Dermis blood vessel endothelial cell (primary cell): ENCODE measurements at places on chromosomes 3 and 15.

- peak; percentile 37 for DNase-seq
Observed at GRCh38 chr15:63231206-63231605, 41.8 kb downstream of the RAB8B start.

DNA sequence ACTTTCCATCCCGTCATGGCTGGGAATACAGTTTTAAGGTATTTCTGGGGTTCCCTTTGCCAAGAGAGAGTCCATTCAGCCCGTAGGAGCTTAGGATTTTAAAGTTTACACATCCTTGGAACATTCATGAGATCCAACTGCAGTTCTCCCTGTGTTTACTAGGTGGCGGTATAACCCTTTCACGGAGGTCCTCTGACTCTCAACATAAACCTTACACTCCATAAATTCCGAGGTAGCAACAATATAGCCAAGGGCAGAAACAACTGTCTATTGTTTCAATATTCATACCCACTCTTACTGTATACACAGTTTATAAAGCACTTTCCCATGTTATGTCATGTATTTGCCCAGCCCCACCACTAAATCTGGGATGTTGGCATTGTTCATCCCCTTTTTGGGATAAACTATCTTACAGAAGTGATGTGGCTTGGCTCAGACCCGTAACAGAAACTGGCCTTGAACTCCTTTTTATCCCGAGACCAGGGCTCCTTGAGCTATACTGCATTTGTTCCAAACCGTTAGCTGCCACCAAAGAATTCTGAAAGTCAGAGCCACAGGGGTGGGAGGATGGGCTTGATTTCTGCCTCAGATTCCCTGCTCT is 69.2 kb upstream of the COL6A5 start:
- peak; percentile 75 for DNase-seq

- no peak for DNase-seq
Observed at GRCh38 chr3:161413855-161414210, 42.5 kb upstream of the SPTSSB start.

- no peak for DNase-seq
Observed at GRCh38 chr3:190499122-190499521, 14.8 kb upstream of the IL1RAP start.

- DNase-seq = no peak
Observed at GRCh38 chr3:108970561-108970960, 16.9 kb upstream of the GUCA1C start.

DNA sequence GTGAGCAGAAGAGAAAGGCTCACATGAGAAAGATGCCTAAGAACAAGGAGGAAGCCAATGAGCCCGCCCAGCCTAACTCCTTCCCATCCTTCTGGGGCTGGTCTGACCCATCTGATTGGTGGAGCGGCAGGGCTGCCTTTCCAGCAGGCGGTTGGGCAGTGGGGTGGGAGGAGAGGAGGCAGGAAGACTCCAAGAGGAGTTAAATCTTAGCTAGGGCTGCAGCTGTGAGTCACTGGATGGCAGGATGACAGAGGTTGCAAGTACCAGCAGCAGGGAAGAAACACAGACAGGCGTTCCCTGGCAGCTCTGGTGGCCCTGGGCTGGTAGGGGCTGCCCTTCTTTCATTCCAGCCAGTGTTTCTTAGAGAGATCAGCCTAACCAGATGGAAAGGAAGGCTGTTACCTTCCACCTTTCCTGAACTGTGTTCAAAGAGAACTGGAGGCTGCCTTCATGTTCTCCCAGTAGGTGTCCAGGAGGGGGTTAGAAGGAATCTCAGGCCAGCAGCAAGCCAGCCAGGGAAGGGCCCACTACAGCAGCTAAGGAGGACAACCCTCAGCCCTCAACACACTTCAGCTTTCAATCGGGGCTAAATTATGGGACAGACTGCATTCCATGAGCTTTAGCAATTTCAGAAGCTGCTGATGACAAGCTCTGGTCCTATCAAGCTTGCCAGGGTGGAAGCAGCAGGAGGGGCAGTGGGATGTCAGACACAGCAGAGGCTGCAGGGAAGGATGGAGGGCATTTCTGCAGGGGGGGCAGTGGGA is 50.3 kb downstream of the CHSY1 start:
- peak; percentile 91 for DNase-seq
